ENCODE measurements at places on chromosomes 2 and 18.

GRCh38 chr18:12657684-12658425, at the start of gene SPIRE1:
SPIRE1 (minus strand) TSS chr18:12658107; CDS start chr18:12657866, 241 bp downstream.
- no peak for DNase-seq

DNA sequence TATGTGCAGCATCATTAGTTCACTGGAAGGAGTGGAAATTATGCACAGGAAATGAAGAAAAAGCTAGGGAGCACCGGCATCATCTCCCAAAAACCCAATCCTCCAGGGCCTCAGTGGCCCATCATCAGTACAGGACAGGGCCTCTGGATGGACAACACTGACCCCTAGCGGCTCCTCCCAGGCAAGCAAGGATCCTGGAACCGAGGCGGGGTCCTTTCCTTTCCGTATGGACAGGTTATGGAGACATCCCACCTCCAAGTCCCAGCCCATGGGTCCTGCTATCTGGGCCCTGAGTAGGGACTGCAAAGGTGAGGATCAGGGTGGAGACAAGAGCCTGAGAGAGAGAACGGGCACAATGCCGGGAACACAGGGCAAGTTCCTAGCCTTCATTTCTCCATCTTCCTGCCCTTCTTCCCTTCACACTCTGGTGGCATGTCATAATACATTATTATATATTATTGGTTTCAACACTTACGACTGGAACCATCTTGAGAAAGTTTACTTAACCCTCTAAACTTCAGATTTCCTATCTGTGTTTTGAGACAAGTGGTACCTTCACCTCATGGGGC, 68.2 kb downstream of the ZNF516 start:
- no peak for DNase-seq

DNA sequence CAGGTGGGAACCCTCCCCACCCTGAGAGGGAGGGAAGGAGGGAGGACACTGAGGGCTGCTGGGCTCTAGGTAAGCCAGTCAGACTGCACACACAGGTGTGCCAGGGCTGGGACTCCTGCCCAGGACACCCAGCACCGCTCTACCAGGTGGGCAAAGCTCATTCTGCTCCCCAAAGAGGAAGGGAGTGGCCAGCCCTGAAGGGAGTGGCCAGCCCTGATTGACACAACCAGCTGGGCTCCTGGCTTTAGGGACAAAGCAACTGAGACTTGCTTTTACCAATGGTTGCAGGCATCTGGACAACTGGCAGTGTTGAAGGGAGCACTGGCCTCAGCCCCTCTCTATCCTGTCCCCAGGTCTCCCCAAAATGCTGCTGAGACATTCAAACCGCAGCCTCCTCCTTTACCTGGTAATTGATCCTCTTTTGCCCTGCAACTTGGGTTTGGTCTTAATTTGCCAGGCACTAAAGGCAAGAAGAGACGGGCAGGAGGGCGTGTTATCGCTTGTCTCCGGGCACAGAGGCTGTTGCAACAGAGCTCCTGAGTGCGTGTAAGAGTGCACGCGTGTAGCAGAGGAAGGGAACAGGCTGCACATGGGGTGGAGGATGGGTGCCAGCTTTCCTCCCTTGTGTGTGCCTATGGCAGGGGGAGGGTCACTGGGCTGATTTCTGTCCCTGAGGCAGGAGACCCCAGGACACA, 14.5 kb upstream of the FOSL2 start:
- no peak for DNase-seq

DNA sequence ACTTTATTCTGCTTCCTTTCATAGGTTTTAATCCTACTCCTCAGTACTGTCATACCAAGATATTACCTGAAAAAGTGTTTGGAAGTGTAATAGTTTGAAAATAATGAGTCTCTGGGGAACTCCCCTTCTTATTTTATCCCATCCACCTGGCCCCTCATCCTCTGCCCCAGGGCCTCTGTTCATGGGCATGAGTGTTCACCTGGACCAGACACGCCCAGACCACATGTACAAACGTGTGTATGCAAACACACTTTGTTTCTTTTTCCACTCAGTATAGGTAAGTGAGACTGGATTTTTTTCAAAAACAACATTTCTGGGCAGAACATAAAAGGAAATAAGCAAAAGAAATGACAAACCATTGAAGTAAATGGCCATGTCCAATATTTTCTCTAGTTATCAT, 62.1 kb upstream of the THSD7B start:
- no peak for DNase-seq

DNA sequence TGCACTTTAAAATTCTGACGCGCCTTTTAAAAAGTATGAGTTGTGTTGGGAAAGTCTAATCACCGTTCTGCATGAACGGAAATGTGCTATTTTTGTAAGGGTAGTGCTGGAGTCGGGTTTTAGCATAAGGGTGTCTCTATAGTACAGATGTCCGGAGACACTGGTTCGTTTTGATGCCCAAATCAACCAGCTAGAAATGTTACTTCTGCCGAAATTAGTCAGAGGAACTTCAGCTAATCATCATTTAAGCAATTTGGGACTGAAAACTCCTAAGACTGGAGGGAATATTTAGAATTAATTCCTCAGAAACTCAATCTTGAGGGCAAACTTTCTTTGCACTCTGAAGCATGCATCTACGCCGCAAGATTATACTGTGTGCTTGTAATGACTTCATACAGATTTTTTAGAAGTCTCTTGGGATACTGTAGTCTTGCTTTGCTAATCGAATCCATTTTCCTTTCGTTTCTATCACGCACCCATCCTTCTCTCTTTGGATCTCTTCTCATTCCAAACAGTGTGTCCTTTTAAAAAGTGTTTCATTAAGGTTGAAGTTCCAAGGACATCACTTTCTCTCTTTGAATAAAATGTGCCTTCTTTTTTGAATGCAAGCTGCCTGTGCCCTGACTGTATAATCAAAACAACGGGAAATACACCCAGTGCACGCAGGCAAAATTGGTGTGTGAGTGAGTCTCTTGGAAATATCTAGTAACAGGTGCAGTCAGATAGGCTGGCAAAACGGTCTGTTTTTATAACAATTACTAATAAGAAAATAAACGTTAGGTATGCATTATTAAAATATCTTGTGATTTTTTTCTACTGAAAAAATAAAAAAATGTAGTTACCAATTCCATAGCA, 270.9 kb upstream of the TCF4 start:
- DNase-seq = no peak

GRCh38 chr2:241237047-241237446, 48.6 kb downstream of the ANO7 start:
- DNase-seq = no peak

DNA sequence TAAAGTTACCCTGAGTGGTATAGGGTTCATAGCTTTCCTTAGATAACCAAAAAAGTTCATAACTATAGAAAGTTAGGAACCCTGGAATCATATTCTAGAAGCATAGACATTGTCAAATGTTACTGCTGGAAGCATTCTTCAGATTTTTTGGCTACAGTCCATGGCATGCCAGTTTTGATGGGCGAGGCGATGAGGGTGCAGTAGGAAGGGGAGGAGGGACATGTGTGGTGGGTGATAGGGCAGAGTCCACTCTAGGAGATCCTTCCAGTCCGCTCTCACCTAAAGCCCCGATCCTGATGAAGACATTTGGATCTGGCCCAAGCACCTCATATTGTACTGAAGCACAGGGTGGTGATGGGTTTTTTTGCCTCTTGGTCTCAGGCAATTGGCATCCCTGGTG, 91.8 kb downstream of the HRH4 start:
- DNase-seq = no peak

DNA sequence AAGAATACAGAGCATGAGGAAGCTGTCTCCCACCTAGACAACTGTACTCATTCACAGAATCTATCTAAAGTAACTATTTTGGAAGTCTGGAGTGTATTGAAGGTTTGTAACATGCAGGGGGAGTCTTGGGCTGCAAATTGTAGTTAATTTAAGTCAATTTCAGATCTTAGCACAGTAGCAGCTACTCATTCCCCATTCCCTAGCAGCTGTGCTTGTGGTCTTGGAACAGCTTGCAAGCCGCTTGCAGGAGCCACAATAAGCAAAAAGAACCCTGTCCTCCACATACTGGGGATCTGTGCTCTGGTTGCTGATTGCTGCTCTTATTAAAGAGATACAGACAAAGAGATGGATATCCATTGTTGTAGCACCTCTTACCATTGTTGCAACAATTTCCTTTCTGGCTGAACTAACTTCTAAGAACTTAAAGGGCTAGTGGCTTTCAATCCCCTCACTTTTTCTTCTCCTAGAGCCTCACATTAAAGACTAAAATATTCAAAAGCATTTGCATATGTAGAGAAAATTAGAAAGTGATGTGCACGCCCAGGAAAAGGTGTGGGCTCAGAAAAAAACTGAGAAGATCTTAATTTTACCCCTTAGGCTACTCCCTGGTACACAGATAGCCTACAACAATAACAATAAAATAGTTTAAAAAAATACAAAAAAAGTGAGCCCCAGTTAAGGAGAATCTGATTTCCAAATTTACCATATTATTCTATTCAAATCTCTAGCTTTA, 1775.1 kb upstream of the PIK3C3 start:
- DNase-seq = no peak

DNA sequence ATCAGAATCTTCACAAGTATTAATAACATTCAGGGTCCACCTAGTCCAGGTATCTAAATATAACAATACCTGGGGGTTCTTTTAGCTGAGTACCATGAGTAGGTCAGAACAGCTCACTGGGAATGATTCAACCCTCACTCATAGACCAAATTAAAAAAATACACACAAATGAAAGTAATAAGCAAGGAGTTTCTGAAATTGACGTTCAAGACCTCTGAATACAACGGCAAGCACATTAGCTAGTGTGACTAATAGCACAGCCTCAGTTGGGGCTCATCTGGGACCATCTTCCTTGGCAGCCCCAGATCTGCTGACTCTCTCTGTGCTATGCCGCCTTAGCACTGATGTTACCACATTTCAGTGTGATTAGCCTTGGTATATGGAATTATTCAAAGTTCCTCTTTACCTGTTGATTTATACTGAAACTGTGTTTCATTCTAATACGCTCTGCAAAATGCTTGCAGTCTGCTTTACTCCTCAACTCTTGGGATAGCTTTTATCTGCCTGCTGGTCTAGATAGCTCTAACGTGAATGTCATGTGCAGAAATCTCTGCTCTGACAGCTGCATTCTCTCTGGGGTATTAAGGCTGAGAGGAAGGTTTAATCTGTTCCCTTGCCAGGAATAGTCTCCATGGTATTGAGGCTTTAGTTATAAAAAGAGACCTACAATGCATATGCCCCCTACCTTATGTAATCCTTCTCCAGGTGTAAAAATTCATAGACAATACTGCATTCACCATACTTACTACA, 153.3 kb downstream of the METTL4 start:
- no peak for DNase-seq

DNA sequence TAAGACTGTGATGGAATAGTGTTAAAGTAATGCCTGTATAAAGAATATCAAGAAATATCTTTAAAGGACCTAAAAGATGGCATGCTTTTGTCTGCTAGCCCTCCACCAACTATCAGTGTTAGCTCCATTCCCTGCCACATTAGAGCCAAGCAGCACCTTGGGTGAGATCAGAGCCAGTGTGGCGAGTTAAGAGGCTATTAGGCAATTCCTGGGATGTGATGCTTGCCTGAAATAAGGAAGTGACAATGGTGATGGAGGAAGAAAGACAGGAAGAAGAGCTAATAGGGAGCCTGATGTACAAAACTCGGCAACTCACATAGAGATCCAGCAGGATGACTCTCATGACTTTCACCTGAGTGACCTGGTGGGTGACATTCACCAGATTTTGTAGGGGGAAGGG, 143.5 kb downstream of the ZEB2 start:
- no peak for DNase-seq

DNA sequence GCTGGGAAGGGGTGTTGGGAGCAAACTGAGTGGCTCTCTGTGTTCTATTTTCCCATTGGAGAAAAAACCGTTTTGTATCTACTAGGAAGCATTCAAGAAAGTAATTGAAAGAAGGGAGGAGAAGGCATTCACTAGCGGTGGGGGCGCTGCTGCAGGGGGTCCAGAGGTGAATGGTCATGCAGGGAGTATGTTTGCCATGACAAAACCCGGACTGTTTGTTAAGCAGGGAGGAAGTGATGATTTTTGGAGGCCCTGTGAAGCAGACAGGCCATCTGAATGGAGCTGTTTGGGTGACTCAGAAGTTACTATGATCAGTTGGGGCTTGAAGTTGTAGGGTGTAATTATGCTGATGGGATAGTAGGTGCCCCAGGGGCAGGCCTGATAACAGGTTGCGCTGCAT, 7.0 kb downstream of the TAF4B start:
- no peak for DNase-seq

DNA sequence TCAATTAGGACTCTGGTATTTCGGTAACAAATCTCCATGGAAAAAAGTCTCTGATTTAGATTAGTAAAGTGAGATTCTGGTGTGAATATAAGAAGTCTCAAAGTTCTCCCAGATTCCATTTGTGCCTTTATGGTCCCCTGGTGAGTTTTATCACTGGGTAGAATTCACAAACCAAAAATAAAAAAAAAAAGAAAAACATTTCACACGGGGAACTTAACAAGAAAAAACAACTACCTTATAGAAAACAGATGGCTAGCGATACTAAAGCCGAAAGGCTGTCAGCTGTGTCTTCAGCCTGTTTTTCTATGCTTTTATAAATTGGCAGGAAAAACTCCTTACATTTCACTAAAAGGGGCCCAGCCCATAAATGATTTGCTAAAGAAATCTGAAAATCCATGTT, 50.6 kb downstream of the COL5A2 start:
- no peak for DNase-seq

DNA sequence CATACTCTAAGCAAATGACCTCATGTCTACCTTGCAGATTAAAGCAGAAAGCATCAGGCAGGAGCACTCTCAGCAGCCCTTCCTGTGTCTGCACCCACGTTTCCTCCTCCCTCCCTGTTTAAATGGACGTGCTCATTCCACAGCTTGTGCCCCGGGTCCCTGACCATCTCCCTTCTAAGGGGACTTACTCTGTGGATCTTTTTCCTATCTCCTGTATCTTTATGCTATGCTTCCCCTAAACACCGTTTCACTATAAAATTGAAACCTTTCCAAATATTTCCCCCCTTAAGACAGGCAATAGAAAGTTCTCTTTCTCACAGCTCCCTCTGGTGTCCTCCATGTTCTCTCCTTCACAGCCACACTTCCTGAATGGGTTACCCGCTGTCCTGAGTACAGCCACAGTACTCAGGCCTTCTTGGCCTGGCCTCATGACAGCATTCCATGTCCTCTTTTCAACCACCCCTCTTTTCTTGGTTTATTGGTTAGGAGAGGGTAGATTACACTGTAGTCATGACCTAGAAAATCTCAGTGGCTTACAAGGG, 41.1 kb downstream of the TMEM185B start:
- DNase-seq = no peak

DNA sequence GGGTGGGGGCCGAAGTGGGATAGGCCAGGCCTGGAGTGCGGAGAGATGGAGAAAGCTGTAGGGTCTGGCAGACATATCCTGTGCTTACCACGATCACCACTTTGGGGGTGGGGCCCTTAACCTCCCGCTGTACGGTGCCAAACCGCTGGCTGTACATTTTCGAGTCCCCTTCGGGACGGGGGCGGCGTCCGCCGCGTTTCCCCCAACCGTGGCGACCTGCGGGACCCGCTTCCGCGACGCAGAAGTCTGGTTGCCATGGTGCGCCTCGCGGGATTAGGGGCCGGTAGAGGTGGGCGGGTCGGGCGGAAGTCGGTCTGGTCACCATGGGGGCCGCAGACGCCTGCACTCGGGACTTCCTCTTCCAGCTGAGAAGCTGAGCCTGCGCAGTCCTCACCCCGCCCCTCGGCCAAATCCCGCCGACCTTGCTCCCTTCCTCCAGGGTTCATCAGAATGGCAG, at the start of gene CFAP53:
Gene CFAP53 (minus strand): TSS at position 248 of the 457 bp plus-strand sequence. CDS start 91 bp downstream, at position 157.
- DNase-seq = peak; percentile 51

- DNase-seq = no peak
Measured at GRCh38 chr2:132429941-132430573, 13.5 kb downstream of the GPR39 start.

- DNase-seq = no peak
Measured at GRCh38 chr2:40106061-40106460, 327.0 kb upstream of the THUMPD2 start.
